ENCODE measurements at places on chromosomes 7 and 10.
A peak's percentile ranks its signal among the peaks of the same experiment; 100 is the strongest.

GRCh38 chr10:75294031-75294437 is 58.3 kb upstream of the COMTD1 start:
- DNase-seq = peak; percentile 22

DNA sequence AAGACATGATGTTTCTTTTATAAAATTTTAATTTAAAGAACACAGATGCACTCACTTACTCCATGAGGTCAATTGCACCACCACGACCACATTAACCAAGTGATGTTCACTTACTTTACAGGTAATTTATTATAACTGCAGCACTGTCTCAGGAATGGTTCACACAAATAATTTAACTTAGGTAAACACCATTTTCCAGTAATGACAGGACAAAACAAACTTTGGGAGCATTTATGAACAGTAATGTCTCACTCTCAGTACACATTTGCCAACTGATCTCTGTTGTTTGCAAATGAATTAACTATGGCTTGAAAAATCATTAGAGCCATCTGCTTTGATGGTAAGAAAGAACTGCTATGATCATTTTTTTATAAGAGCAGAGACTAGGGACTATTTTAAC is 150.4 kb downstream of the ETV1 start:
- no peak for DNase-seq

- no peak for DNase-seq
Measured at GRCh38 chr10:65555192-65555591, 1370.6 kb upstream of the LRRTM3 start.

GRCh38 chr10:128345353-128345752 is 219.1 kb upstream of the MKI67 start:
- no peak for DNase-seq

- DNase-seq = peak; percentile 33
Measured at GRCh38 chr7:774161-775109, 47.4 kb upstream of the PRKAR1B start.

DNA sequence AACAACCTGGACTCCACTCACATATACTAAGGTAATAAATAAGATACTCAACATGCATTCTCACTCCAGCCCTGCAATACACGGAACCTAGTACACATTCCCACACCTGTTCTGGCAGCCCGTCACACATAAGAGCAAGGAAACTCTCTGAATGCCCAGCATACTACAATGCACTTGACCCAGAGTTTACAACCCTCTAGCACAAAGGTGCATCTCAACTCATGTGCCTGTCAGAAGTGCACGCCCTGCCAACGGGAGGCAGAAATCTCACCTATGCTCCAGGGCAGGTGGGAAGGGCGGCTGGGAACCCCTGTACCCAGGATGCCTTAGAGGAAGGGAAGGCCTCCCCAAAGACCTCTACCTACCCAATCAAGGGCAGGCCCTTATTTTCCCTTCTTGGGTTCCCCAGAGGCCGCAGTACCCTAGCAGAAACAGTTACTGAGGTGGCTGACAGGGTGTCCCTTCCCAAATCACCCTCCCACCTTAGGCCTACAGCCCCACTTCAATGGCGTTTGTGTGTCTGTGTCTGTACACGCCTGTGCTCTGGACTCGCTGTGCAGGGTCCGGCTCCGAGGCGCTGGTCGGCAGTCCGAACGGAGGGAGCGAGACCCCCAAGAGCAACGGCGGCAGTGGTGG is 2.0 kb downstream of the EVX1 start:
- no peak for DNase-seq

DNA sequence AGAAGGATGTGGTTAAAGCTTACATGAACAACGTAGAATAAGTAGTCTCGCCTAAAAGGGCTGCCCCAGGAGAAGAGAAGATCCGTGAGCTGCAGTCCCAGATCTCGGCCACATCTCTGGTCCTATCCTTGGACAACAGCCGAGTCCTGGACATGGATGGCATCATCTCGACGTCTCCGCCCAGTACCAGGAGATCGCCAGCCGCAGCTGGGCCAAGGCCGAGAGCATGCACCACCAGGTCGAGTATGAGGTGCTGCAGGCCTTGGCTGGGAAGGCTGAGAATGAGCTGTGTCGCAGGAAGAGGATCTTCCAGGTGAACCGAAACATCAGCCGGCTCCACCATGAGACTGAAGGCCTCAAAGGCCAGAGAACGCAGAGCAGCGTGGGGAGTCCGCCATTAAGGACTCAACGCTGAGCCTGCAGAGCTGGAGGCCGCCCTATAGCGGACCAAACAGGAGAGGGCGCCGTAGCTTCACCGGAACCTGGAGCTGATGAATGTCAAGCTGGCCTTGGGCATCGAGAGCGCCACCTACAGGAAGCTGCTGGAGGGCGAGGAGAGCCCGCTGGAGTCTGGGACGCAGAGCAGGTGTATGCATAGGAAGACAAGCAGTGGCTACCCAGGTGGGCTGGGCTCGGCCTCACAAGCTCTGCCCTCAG is 22.2 kb downstream of the LIPK start:
- no peak for DNase-seq

- peak; percentile 51 for DNase-seq
Measured at GRCh38 chr10:72694476-72695369, 2.8 kb downstream of the MCU start.

DNA sequence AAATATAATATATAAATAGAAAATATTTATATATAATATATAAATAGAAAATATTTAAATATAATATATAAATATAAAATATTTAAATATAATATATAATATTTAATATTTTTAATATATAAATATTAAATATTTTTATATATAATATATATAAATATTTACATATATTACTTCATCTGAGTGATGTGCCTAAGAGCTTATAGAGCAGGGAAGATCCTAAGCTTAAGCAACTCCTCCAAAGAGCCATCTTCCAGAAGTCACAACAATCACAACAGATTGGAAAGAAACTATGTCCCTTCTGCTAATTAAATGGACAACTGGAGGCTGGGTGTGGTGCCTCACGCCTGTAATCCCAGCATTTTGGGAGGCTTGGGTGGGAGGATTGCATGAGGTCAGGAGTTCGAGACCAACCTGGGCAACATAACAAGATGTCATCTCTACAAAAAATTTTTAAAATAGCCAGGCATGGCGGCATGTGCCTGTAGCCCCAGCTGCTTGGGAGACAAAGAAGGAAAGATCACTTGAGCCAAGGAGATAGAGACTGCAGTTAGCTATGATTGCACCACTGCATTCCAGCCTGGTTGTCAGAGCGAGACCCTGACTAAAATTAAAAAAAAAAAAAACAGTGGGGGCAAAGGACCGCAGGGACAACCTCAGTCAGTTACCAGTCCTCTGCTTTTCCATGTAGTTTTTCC is 198.7 kb downstream of the SKIDA1 start:
- DNase-seq = no peak

All from astrocyte of the spinal cord (primary cell).